ENCODE measurements at places on chromosomes 1 and 21. TPM values are rescaled to one million over a fixed set of nuclear protein-coding genes. Genes with fewer than 3 reads are reported as not detected.

- no peak overlapping the region for H3K4me3 ChIP-seq
- H3K27ac ChIP-seq, result no peak overlapping the region
- peaks cover 6% of the 10 kb centered on the region for H3K4me1 ChIP-seq
- peaks cover 3% of the 10 kb centered on the region for H3K36me3 ChIP-seq
Observed at GRCh38 chr1:23899070-23899469, 14.1 kb downstream of the CNR2 start.

- no peaks in the 10 kb centered on the region for H3K36me3 ChIP-seq
- H3K27ac ChIP-seq, result no peak overlapping the region
- H3K27me3 ChIP-seq, result no peaks in the 10 kb centered on the region
- no peak overlapping the region for H3K4me3 ChIP-seq
Observed at GRCh38 chr21:16302851-16303282, 573.1 kb downstream of the USP25 start.

DNA sequence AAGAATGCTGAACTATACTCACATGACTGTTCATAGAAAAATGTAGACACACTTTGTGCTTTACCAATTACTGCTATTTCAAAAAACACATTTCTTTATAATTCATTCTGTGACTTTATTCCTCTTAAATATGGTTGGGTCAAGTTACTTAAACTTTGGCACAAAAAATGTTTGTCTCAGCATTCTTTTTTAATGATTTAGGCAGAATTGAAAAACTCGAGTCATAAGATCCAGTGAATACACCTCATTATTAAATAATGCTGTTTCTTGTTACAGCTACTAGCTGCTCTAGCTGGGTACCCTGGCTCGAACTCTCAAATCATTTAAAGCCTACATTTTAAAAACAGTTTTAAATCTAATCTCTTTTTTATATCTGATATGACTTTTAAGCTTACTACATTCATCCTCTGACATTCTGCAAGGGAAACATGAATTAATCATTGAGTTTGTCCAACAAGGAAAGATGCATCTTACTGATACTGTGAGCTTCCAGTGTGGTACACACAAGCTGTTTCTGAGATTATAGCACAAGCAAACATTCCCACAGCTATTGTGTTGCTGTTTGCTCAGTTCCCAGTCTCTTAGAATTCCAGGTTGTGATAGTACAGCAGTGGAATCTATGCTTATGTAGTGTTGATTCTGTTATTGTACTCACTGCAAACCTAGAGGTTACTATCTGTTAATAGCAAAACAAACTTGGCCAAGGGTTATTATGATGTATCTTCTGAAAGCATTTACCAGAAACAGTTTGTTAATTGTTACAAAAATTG is 746.5 kb downstream of the USP25 start:
- no peak overlapping the region for H3K27ac ChIP-seq
- H3K27me3 ChIP-seq, result no peaks in the 10 kb centered on the region
- H3K36me3 ChIP-seq, result no peaks in the 10 kb centered on the region
- DNase-seq, result no peak
- no peaks in the 10 kb centered on the region for H3K4me1 ChIP-seq

- no peaks in the 10 kb centered on the region for H3K36me3 ChIP-seq
- H3K4me3 ChIP-seq, result no peak overlapping the region
- H3K27ac ChIP-seq, result no peak overlapping the region
- no peak for DNase-seq
Observed at GRCh38 chr1:115810609-115811008, 30.3 kb downstream of the NHLH2 start.

DNA sequence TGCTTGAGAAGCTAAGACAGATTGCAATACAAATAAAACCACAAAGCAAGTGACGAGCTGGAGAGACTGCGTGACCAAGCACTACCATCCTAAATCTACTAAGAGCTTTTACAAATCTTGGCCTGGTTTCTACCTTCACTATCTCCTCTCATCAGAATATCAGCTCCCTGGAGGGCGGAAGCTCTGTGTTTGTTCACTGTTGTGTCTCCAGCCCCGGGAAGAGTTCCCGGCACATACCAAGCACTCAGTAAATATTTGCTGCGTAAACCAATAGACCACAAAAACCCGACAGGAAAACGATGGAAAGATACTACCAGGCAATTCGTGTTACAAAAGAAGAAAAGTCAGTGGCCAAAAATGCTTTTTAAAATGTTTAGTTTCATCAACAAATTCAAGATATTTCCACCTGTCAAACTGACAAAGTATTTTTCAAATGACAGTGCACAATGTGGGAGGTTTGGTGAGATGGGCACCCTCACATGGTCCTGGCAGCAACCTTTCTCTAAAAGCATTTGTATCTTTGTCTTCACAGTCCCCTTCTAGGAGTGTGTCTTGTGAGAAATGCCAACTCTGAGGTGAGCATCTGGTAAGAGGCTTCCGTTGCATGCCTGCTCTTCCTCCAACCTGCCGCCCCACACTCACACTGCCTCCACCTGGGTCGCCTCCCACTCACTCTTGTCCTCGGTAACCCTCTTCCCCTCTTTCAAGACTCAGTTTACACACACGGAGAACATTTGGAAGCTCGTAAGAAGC is 34.7 kb downstream of the SLC1A7 start:
- H3K36me3 ChIP-seq, result no peaks in the 10 kb centered on the region
- H3K4me1 ChIP-seq, result no peaks in the 10 kb centered on the region

DNA sequence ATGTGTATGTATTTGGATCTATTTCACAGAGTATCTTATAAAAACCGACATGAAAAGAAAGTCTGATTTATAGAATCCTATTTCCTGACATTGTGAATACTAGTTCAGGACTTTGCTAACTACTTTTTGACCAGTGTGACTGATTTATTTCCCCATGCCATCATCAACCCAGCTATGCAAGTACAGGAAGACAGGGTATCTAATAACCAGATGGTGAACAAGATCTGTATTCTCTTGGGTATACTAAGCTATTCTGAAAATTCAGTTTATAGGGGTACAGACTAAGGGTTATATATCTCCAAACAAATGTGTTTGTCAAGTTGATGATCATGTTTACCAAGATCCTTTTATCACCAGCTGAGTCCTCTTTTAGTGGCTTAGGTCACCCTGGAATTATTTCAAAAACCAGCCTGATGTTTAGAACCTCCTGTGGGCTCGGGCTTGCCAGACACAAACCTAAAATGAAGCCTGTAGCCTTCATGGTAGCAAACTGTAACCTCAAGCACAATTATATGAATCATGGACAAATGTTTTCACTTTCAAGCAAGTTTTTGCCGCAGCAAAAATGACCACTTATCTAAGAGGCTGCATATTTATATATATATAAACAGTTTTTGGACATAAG is 185.1 kb downstream of the FGGY start:
- H3K36me3 ChIP-seq, result no peaks in the 10 kb centered on the region
- H3K4me1 ChIP-seq, result no peaks in the 10 kb centered on the region
- H3K27ac ChIP-seq, result no peak overlapping the region
- no peaks in the 10 kb centered on the region for H3K27me3 ChIP-seq
- no peak overlapping the region for H3K4me3 ChIP-seq

The RUNX1 gene
- total RNA-seq, result 95.0 TPM

The ATP5PF gene
- 45.0 TPM for total RNA-seq

The RBM11 gene
- 7.3 TPM for total RNA-seq

The RBP7 gene
- not detected for total RNA-seq

The AMPD1 gene
- not detected for total RNA-seq

The CRP gene
- 1.7 TPM for total RNA-seq

The OR2L5 gene
- total RNA-seq, result not detected
